ENCODE measurements at places on chromosomes 2 and 18.

DNA sequence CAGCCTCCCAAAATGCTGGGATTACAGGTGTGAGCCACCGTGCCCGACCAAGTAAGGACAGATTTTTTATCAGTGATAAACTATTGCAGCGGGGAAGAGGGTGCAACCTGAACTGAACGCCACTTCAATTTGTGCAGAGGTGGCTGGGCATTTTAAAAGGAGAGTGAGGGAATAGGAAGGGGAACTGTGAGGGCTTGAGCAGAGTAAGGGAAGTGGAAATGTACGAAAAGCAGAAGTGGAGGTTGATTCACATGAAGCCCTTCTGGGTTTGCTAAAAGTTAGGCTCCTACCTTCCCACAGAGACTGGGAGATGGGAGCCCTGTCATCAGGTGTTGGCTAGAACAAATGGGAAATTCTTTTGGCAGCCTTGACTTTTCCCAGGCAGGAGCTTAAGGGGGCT, 6.1 kb downstream of the STK11IP start:
- DNase-seq: no peak

DNA sequence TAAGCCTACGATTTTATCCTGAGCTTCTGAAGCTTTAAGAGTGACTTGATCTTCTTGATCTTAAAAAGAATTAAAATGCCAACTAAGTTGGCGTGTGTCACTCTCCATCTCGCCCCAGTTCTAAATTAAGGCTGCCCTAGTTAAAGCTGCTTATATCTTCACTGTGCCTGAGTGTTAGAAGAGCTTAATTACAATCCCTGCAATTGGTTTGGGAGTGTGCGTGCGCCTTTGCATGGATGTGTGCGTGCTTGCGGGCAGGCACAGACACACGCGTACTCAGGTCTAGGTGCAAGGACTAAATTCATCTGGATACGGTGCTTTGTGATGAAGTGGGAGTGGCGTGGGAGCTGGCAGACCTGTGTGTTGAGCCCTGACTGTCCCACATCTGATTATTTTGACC, 201.5 kb downstream of the FAM210A start:
- DNase-seq: no peak

DNA sequence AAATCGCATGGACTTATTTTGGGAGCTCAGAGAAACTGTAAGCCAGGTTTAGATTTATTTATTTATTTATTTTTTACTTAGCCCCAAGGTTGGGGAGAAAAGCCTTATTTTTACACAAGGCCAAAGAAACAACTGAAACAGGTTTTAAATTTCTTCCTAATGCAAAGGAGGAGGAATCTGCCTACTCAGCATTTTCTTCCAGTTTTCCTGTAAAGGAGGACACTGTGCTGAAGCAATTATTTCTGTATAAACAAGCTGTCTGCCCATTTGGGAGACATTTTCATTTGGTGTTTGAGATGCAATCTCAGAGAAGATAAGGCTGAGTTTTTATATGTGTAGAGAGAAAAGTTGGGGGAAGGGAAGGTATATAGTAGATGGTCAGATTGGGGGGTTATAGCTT, 125.0 kb downstream of the ETAA1 start:
- DNase-seq: no peak

GRCh38 chr2:107107351-107107750, 221.4 kb upstream of the ST6GAL2 start:
- no peak for DNase-seq

GRCh38 chr18:74248595-74248994, 43.2 kb downstream of the CYB5A start:
- no peak for DNase-seq

DNA sequence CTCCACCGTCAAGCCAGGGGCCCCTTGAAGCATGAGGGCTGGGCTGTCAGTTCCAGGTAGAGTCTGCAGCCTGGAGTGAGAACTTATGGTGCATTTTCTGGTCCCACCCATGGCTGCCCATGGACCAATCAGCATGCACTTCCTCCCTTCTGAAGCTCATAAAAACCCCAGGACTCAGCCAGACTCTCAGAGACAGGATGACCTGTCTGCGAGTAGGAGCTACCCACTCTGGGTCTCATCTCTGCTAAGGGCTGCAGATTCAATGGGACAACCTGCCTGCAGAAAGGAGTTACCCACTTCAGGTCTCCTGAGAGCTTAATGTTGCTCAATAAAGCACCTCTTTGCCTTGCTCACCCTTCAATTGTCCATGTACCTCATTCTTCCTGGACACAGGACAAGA, 9.4 kb upstream of the DUSP19 start:
- DNase-seq: no peak

- DNase-seq: no peak
These were observed 867 bp downstream of the SF3B6 start for GRCh38 chr2:24075259-24075658.

- no peak for DNase-seq
These were observed 142.3 kb downstream of the SMAD7 start for GRCh38 chr18:48808476-48808875.

DNA sequence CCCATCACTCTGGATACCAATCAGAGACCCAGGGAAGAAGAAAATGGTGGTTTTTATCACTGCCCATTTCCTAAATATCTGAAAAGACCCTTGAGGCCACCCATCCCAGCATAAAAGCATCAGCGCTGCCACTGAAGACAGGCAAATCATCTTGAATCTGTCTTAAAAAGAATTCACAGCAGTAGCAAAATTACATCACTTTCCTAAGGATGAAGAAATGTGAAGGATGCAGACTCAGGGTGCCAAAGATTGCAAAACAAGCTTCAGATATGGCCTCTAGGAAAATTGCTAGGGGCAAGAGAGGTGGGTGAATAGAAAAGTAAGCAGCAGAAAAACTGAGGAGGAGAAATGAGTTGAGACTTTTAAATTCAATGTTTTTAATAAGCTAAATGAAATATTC, 70.0 kb downstream of the SLC25A12 start:
- no peak for DNase-seq

DNA sequence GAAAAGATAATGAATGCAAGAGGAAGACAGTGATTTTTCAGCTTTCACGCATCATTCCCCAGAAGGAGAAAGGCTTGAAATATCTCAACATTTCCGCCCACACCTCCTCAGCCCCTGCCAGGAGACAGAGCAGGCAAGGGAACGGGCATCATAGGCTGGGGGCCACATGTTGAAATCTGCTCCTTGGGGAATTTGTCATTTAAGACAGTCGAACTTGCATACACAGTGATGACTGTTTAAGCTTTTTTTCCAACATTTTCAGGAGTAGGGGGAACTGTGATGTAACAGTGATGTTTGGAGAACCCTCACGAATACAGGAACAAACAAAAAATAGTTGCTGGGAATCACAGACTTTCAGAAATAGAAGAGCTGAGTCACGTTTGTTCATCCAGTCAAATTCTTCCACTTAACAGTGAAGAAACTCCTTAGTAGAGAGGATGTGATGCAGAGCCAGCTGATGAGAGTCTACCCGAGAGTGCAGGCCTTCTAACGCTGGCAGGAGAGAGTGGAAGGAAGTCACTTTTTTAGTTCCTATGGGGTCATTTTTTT, 266.8 kb downstream of the ALPK2 start:
- DNase-seq: no peak

DNA sequence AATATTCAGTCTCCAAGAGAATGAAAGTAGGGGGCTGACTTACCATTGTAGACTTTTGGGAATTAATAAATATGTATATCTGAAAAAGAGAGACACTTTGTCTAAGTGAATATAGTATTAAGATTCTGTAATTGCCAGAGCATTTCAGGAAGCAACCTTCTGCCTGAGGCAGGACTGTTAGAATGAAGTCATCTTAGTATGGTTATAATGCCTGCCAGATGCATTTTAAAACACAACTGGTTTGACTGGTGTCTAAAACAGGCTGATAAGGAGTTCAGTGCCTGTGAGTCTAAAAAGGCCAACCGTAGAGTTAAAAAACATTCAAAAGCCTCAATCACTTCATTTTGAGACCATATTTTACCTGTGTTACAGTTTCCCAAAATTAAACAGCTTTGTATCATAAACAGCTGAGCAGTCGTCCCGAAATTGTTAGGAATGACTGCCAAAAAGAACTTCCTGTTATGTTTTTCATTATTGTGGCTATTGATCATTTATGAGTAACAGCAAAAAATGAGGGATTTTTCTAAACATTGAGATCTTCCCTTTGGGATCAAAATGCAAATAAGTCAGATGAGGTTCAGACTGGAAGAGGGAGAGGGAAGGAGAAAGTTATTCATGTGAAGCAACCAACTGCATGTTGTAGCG, 443.9 kb downstream of the PID1 start:
- DNase-seq: no peak

DNA sequence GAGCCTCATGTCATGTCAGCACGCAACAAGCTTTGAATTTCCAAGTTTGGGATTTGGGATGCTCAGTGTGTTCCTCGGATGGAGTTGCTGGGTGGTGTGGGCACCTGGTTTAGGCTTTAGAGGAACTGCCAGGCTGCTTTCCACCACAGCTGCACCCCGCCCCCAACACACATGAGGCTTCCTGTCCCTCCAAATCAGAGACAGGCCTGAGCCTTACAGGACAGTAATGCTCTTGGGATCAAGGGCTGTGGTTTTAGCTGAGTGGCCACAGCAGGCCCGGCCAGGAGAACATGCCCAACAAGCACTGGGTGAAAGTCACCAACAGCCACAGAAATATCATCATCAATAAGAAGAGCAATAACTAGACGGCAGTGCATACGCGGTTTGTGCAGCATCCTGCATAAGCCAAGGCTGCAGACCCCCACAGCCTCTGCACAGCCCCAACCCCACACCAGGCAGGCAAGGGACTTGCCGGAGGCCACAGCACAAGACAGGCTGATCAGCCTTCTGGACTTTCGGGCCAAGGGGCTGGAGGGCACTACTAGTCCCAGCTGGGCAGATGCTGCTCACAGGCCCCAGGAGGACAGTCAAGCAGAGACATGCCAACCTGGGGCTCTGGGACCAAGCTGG, 29.7 kb upstream of the GPC1 start:
- DNase-seq: no peak

- no peak for DNase-seq
These were observed 387.8 kb downstream of the CDH7 start for GRCh38 chr18:66138642-66139041.

GRCh38 chr18:12478269-12479047, 70.7 kb downstream of the PRELID3A start:
- DNase-seq: peak; percentile 30

Data from HuH-7 (cell line).